ENCODE measurements at places on chromosomes 5 and 9.

- no peak for DNase-seq
Measured at GRCh38 chr9:16135968-16136367, 583.1 kb downstream of the CCDC171 start.

DNA sequence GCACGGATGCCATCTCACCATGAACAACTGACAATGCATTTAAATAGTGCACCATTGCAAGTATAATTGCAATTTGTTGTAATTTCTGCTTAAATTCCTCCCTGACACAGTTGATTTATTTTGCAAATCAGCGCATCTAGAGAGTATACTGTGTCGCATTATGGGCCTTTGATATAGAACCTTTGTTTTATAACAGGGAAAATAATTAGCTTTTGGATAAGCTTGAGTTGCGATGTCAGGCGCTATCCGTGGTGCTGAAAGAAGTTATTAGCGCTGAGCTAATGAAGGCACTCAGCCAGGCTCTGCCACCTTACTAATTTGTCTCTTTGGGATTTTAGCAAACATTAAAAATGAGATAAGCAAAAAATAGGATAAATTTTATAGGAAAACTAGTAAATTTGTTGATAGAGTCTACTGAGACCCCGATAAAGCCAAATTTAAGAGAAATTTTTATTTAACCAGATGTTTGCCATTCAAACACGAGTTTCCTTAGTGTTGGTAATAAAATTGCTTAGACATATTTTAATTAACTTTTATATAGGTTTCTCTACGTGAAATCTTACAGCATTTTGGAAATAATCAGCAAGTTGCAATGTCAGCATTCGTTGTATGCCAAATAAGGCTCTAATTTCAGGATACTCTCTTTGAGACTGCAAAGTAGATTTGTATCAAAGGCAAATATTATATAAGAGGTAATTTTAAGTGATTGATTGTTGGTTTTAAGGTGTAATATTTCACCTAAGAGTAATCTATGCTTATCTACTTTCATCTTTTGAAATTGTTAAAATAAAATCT, 355.5 kb downstream of the TLR4 start:
- no peak for DNase-seq

- DNase-seq: no peak
Measured at GRCh38 chr9:7834531-7834930, 35.0 kb upstream of the DMAC1 start.

- DNase-seq: no peak
Measured at GRCh38 chr9:93652604-93653592, 76.5 kb downstream of the PHF2 start.

GRCh38 chr9:113446323-113446740, 17.2 kb upstream of the RGS3 start:
- DNase-seq: peak; percentile 18

DNA sequence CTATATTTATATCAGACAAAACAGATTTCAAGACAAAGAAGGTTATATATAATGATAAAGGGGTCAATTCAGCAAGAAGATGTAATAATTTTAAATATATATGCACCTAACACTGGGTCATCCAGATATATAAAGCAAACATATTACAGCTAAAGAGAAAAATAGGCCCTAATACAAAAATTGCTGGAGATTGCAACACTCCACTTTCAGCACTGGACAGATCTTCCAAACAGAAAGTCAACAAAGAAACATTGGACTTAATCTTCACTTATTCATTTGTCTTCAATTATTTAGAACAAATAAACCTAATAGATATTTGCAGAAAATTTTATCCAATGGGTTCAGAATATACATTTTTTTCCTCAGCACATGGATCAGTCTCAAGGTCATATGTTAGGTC, 45.8 kb downstream of the MEIKIN start:
- no peak for DNase-seq

- no peak for DNase-seq
Measured at GRCh38 chr9:87516222-87516925, 18.7 kb downstream of the DAPK1 start.

- DNase-seq: no peak
Measured at GRCh38 chr9:83772860-83773259, 44.7 kb downstream of the GKAP1 start.

- DNase-seq: no peak
Measured at GRCh38 chr5:133366438-133366837, 245.9 kb downstream of the FSTL4 start.

- DNase-seq: no peak
Measured at GRCh38 chr5:138568061-138568824, 7.0 kb downstream of the HSPA9 start.

- DNase-seq: no peak
Measured at GRCh38 chr9:18487611-18488010, 13.7 kb downstream of the ADAMTSL1 start.

- DNase-seq: no peak
Measured at GRCh38 chr5:71734141-71734540, 15.1 kb downstream of the CARTPT start.

- no peak for DNase-seq
Measured at GRCh38 chr5:112876362-112876761, 15.3 kb downstream of the SRP19 start.

GRCh38 chr5:79859588-79859987, 131.5 kb downstream of the MTX3 start:
- no peak for DNase-seq

- no peak for DNase-seq
Measured at GRCh38 chr9:88775559-88775958, 215.7 kb upstream of the S1PR3 start.

GRCh38 chr9:124789531-124789930, 12.6 kb downstream of the OLFML2A start:
- no peak for DNase-seq

GRCh38 chr9:76662476-76663281, 101.6 kb upstream of the PCA3 start:
- DNase-seq: peak; percentile 45

GRCh38 chr9:81522716-81523551, 166.4 kb downstream of the TLE1 start:
- no peak for DNase-seq

GRCh38 chr5:154627698-154628678, 127.2 kb upstream of the LARP1 start:
- no peak for DNase-seq

DNA sequence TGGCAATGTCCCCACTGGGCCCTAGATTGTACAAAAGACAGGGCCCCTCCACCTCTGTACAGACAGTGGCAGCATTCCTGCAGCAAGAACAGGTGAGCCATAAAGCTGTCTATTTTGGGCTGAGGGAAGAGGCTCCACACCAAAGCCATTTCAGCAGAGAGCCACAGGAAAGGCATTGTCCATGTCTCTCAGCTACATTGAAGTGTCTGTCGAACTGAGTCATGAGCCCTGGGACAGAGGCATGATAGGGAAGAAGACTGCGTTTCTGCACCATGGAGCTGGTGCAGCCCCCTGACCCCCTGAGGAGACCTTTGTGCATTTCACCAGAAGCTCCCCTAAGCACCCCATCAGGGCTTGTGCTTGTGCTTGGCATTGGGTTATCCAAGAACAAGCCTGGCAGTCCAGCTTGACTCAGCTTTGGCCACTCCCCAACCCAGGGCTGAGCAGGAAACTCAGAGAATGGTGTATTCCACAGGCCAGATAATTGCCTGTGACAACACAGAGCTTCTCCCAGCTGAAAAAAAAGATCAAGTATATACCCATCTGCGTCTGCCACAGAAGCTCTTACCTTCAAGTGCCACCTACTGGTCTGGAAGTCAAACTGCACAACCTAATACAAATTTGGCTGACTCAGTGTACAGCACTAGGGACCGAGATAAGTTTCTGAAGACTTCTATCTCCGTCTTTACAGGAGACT, 5.9 kb upstream of the FRMD3 start:
- no peak for DNase-seq

GRCh38 chr9:125150349-125151245, 7.3 kb upstream of the SCAI start:
- DNase-seq: no peak

- DNase-seq: no peak
Measured at GRCh38 chr9:16012621-16013020, 459.8 kb downstream of the CCDC171 start.

DNA sequence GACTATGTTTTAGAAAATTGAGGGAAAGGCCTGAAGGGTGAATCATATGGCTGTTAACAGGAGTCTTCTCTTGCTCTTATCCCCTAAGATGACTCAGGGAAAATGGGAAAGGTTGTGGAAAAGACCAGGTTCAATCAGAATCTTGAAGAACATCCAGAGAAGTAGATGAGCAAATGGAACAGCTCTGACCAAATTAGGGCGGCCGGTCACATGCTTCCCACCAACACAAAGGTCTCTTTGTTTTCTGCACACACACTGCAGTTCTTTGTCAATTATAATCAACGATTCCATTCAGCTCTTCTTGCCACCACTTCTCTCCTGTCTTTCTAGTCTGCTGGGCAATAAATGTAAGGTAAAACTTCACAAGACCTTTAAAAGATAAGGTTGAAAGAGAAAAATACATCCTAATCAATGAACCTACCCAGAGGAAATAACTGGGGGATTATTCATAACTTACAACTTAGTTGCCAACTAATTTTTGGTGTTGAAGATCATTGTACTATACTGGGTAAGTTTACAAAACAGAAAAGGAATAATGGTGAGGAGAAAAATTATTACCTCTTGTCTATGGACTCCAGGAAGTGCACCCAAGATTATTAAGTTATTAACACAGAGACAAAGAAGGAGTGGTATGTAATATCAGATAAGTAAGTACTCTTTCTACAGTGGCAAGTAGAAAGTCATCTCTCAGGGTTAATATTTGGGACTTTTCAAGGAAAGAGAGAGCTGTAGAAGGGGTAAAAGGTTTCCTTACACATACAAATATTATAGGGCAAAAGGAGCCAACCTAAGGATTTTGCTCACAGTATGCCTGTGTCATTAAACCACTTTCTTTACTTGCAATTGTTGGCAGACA, 441.9 kb upstream of the PIK3R1 start:
- DNase-seq: no peak

GRCh38 chr9:111096051-111096450, 57.8 kb upstream of the LPAR1 start:
- DNase-seq: no peak

DNA sequence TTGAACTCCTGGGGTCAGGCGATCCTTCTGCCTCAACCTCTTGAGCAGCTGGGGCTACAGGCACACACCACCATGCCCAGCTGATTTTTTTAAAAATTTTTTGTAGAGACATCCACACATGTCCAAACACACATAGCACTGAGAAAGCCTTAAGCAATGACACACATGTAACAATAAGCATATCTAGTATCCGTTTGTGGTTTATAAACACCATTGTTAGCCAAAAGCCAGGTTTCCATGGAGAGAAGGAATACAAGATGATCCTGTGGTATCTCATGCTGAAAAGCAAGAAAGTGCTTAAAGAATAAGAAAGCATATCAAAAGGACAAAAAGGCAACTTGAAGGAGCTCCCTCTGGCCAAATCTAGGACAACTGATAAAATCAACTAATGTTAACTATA, 29.7 kb upstream of the SLC1A3 start:
- no peak for DNase-seq

GRCh38 chr5:118647587-118647986, 340.8 kb downstream of the DTWD2 start:
- DNase-seq: no peak

DNA sequence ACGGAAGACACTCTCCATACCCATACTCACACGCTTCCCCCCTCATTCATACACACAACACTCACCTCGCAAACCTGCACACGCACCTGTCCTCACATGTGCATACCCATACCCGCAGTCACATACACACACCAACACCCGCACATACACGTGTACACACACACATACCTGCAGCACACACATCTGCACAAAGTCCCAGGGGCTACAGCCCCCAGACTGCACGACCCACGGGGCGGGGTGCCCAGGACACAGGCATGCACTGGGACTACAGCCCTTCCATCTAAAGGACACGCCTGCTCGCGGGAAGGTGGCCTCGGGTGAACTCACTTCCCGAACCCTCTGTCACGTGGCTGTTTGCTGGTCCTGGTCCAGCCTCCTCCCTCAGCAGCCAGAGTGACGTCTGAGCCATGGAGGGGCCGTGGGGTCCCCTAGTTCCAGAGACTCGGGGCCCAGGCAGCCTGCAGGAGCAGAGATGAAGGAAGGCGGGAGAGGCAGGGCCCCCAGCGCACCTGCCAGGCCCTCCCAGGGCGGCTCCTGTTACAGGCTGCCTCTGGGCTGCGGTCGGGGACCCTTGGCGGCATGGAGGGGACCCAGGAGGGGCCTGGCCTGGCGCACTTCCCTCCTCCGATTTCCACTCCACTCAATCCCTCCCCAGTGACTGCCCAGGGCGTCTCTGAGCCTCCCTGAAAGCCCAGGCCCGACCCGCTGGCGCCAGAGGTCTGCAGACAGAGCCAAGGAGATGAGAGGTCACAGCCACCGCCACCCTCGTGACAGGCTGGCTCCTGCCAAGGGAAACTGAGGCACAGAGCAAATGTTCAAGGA, 8.1 kb downstream of the SLC12A7 start:
- no peak for DNase-seq

DNA sequence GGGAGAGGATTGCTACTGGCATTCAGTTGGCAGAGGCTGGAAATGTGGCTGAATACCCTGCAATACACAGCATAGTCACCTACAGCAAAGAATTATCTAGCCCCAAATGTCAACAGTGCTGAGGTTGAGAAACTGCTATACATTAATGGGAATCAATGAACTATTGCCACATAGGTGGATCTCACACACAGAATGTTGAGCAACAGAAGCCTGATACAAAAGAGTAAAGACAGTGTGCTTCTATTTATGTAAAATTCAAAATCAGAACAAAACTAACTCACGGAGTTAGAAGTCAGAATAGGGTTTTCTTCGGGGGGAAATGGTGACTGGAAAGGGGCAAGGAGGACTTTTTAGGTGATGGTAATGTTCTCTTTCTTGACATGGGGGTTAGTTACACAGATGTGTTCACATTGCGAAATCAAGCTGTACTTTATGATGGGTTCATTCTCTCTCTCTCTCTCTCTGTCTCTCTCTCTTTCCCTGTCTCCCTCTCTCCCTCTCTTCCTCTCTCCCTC, 45.7 kb upstream of the PANK3 start:
- no peak for DNase-seq

DNA sequence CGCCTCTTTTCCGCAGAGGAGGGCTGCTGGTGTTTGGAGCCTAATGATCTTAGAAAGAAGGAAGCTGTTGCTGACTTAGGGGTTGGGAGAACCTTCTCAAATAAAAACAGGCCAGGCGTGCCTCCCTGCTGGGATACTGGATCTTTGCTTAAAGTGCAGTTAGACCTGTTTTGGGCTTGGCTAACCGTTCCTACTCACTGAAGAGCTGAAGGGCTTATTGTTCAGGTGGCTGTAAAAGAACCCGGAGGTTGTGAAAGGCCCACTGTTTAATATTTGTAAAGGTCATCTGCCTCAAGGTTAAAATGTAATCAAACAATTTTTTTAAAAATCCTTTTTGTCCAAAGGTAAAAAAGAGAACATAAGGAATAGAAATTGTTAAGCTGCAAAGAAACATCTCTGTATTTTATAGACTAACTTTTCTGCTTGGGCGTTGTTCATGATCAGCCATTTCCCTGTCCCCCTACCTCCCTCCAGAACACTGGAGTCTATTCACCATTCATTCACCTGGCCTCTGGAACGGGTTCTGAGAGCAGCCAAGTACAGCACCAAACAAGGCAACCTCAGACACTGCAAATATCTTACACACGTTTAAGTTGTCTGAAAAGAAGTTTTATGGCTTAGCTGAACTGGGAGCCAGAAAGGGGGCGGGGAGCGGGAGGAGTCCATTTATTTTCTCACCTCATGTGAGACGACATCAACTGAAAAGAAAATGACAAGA, 18.6 kb upstream of the MTMR12 start:
- no peak for DNase-seq

All from cerebellar nuclear complex (tissue), 1 donor.